ENCODE measurements at places on chromosomes 5 and 9.

DNA sequence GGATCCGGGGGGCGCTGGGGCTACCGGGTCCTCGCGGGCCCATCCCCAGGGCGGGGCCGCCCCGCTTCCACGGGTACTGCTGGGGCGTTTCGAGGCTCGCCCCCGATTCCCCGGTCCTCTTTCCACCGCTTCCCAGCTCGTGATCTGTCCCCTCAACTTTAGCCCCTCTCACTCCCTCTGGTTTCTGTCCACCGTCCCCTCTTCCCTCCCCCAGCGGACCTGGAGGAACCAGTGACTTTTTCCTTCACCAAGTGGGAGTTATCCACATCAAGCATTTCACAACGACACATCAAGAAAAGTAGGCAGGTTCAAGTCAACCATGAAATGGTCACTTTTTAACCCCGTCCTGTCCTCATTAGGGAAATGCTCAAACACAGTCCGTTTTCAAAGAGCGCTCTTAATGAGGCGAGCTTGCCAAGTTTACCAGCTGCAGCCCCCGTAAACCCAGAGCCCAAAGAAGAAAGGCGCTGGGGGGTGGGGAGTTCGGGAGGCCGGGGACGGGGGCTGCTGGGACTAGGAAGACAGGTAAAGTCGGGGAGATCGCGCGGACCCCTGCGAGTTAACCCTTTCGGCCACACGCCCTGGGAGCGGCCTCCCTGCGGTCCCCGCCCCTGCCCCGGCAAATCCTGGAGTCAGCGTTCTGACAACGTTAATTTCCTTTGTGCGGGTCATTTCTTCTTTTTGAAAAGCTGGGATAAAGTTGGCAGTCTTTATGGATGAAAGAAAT is 2.1 kb upstream of the NFIB start:
- DNase-seq = no peak

- DNase-seq = no peak
Observed at GRCh38 chr9:77188242-77188641, 10.9 kb downstream of the VPS13A start.

- no peak for DNase-seq
Observed at GRCh38 chr5:53037141-53037859, 48.1 kb downstream of the ITGA2 start.

DNA sequence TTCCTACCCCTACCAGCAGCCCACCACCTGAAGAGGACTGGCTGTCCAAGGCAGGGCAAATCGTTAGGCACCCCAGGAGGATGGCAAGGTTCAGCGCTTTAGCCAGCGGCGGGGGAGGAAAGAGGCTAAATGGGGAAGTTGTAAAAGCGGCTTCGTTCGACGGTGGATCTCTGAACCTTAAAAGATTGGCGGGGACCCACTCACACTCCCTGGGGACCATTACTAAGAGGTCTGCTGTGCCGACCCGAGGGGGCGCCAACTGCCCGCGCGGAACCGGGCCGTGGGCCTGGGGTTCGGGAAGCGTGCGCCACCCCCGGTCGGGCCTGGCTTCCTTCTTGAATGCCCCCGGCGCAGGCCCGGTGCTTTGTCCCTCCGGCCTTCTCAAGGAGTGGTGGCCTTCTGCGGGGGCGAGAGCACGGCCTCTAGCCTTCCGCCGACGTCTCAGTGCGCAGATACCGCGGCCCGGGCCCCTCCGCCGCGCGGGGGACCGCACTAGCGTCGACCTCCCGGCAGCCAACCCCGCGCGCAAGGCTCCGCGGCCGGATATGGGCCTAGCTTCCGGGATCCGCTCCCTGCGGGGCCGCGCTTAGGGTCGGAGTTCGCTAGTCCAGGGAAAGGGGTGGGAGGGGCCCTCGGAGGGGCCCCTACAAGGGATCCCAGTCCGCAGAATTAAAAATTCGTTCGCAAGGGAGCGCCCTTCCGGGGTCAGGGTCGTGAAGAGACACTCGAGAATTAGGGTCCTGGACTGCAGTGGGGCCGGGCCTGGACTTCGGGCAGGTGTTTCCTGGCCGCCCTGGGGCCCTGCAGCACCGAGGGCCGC is 10.5 kb downstream of the NR2F1-AS1 start:
- no peak for DNase-seq

GRCh38 chr9:101693546-101694336 is 44.7 kb downstream of the GRIN3A start:
- DNase-seq = no peak

DNA sequence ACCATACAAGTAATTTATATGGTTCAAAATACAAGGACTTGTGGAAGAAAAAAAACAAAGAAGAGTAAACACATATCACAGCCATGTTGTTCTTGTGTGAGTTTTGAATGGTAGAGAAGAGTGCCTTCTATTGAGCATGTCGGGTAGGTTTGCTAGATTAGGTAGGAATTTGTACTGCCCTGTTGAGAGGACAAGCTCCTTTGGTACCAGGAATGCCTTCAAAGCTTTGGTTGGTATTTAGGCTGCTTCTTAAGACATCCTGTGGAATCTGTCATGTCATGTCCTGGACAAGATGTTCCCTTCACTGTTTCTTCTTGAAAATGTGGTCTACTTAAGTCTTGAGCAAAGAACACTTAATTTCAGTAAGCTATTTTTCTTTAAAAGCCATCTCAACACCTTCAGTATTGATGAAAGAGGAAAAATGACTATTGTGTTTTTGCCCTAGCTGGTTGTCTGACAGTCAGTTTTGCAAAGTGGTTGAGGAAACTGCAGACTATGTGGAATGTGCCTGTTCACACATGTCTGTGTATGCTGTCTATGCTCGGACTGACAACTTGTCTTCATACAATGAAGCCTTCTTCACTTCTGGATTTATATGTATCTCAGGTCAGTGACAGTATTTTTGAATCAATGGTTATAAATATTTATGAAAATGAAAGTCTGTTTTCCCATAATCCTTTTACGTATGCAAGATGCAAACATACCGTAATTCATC is 296.9 kb downstream of the ADGRV1 start:
- no peak for DNase-seq

DNA sequence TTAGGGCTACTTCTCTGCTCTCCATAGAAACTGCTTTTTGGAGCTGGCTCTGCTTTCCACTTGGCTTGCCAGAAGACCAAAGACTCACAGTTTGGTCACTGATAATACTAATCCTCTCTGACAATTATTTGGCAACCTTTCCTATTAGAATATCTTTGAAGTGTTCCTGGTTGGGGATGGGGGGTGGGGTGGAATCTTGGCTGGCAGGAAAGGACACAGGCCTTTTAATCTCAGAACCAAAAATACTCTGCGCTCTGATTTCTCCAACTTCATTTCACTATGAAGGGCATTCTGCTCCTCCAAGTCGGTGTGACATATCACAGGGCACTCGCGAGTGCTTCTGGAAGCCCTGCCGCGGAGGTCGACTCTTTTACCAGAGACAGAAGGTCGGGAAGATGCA is 1329.0 kb upstream of the WWC1 start:
- DNase-seq = no peak

DNA sequence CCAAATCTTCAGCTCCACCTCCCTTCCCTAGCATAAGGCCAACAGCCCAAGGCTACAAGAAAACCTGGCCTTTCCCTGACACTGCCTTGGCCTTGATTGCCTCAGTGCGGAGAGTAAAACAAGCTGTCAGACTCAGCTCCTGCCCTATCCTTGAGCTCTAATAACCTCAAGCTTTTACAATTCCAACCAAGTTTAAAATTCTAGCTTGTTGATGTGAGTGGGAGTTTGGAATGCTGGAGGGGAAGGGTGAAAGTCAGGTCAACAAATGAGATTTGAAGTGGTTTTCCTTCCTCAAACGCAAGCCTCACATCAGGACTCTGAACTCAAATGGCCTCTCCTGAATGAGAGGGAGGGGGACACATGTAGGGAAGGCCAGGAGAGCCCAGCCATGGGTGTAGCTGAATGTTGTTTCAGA is 197.0 kb upstream of the VLDLR start:
- no peak for DNase-seq

DNA sequence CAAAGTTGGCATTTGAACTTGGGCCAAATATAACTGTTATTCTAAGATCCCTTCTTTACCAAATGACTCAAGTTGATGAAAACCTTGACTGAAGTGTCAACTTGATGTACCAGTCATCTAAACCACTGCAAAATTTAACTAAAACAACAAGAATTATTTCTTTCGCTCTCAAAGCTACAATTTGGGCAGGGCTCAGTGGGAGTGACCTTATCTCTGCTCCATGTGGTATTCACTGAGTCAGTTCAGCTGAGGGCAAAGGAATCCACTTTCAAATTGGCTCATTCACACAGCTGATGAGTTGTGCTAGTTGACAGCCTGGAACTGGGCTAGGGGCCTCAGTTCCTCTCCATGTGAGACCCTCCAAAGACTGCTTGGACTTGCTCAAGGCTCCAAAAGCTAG is 166.3 kb downstream of the RORB start:
- DNase-seq = no peak

DNA sequence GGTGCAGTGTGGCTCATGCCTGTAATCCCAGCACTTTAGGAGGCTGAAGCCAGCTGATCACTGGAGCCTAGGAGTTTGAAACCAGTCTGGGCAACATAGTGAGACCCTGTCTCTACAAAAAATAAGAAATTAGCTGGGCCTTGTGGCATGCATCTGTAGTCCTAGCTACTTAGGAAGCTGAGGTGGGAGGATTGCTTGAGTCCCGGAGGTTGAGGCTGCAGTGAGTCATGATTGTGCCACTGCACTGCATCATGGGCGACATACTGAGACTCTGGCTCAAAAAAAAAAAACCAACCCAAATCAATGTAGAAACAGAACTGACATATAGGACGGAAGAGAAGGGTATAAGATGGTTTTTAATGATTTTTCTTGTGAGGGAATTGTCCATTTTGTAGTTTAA is 27.7 kb downstream of the G3BP1 start:
- DNase-seq = no peak

GRCh38 chr5:180423133-180423532 is 70.0 kb upstream of the GFPT2 start:
- DNase-seq = no peak

DNA sequence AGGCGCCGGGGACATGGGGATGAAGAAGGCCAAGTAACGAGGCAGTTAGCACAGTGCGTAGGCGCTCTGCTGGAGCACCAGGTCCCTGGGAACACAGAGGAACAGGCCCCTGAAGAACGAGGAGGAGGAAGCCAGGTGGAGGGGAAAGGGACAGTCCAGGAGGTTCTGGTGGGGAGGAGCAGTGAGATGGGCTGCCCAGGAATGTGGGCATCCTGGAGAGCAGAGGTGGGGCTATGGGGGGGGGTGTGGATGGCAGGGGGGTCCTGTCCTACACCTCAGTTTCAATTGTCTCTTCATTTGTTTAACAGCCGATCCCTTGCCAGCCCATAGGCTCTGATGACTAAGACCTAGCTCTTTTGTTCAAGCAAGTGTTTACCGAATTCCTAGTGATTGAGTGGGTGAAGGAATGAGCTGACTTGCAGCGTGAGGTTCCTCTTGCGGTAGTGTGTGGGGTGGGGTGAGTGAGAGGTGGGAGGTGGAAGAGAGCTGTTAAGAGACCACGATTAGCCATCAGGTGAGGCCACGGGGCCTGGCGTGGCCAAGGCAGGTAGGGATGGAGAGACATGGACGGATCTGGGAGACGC is 8.4 kb upstream of the PHYHD1 start:
- DNase-seq = no peak

DNA sequence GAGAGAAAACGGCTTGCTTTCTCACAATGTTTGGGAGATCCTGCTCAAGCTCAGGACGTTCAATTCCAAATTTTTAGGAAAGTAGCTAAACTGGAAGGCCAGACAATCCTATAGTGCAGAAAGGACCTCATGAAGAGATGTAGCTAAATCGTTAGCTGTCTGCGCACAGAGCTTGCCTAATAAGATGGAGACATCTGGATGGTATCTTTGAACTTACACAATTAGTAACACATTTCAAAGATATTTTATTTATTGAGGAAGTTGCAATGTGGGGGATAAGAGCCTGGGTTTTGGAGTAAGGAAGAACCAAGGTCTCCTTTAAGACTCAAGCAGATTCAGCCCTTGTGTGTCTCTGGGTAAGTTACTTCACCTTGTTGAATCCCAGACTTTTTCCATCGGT is 28.6 kb upstream of the RAB14 start:
- no peak for DNase-seq

- no peak for DNase-seq
Observed at GRCh38 chr5:40682154-40683017, 2.7 kb downstream of the PTGER4 start.

GRCh38 chr9:22210936-22211335 is 201.8 kb upstream of the CDKN2B start:
- no peak for DNase-seq

DNA sequence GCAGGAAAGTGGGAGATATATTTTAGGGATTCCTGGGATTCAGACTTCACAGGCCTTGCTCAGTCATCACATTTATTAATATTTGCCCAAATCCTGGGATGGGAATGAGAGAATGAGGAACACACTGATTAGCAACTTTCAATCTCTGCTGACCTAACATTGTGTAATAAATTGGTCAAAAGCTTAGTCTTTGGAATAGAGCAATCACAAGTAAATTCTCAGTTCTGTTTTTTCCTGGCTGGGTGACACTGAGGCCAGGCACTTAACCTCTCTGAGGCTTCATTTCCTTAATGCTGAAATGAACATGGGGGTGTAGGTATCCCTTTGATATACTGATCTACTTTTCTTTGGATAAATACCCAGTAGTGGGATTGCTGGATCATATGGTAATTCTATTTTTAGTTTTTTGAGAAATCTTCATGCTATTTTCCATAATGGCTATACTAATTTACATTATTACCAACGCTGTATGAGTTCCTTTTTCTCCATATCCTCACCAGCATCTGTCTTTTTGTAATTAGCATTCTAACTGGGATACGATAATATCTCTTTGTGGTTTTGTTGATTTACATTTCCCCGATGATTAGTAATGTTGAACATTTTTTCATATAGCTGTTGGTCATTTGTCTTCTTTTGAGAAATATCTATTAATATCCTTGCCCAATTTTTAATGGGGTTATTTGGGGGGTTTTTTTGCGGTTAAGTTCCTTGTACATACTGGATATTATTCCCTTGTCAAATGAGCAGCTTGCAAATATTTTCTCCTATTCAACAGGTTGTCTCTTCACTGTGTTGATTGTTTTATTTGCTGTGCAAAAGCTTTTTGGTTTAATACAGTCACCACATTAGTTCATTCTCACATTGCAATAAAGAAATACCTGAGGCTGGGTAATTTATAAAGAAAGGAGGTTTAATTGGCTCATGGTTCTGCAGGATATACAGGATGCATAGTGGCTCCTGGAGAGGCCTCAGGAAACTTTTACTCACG is 36.8 kb upstream of the NIPBL start:
- DNase-seq = no peak

GRCh38 chr5:520850-521226 is 3.4 kb downstream of the SLC9A3 start:
- DNase-seq = no peak

GRCh38 chr5:154595662-154596061 is 117.6 kb upstream of the HAND1 start:
- DNase-seq = no peak

GRCh38 chr5:149550594-149551226 is 529 bp downstream of the CSNK1A1 start:
- no peak for DNase-seq

- no peak for DNase-seq
Observed at GRCh38 chr9:124929464-124929863, 11.4 kb downstream of the GOLGA1 start.

- DNase-seq = no peak
Observed at GRCh38 chr5:128774605-128775004, 190.7 kb upstream of the SLC27A6 start.

GRCh38 chr5:7745882-7746610 is 104.9 kb downstream of the CFAP90 start:
- peak; percentile 27 for DNase-seq

GRCh38 chr5:45132972-45133371 is 324.2 kb downstream of the MRPS30 start:
- DNase-seq = no peak

- no peak for DNase-seq
Observed at GRCh38 chr5:124728968-124729332, 17.5 kb downstream of the ZNF608 start.
